ENCODE measurements at places on chromosomes 6 and 20.

DNA sequence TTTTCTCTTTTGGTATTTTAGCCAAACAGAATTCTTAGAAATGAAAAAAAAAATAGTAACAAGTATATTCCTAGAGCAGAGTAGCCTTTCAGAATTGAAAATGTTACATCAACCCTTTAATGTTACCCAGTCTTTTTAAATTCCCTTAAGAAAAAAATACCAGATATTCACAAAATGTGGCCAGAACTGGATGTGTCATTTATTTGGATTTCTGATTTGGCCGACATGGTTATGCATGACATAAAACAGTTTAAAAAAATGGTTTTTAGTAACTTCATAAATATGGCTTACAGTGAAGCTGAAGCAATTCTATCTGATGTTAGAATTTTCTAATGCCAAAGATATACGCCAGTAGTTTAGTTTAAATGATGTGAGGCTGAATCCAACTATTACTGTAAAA, 112.0 kb downstream of the ATXN1 start:
- DNase-seq: no peak

DNA sequence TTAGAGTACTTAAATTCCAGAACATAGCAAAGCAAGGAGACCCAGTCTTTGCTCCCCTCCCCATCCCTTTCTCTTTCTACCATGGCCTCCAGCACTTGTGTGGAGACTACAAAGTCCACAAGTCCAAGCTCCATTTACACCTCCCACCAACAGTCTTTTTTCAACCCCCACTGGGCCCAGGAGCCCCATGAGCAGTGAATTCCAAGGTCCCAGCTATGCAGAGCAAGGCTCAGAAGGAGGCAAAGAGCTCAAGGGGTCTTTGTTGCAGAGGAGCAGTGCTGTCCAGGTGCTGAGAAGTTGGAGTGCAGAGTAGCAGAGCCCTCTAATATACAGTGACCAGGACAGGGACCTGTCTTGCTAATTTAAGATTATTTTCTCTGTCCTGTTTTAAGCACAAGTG, 9.0 kb downstream of the PAK5 start:
- DNase-seq: no peak

- DNase-seq: no peak
Measured at GRCh38 chr6:99560668-99561067, 7.8 kb downstream of the CCNC start.

- no peak for DNase-seq
Measured at GRCh38 chr20:49252556-49253350, 25.1 kb downstream of the ZNFX1 start.

- DNase-seq: no peak
Measured at GRCh38 chr6:149567194-149567586, 1.0 kb downstream of the GINM1 start.

DNA sequence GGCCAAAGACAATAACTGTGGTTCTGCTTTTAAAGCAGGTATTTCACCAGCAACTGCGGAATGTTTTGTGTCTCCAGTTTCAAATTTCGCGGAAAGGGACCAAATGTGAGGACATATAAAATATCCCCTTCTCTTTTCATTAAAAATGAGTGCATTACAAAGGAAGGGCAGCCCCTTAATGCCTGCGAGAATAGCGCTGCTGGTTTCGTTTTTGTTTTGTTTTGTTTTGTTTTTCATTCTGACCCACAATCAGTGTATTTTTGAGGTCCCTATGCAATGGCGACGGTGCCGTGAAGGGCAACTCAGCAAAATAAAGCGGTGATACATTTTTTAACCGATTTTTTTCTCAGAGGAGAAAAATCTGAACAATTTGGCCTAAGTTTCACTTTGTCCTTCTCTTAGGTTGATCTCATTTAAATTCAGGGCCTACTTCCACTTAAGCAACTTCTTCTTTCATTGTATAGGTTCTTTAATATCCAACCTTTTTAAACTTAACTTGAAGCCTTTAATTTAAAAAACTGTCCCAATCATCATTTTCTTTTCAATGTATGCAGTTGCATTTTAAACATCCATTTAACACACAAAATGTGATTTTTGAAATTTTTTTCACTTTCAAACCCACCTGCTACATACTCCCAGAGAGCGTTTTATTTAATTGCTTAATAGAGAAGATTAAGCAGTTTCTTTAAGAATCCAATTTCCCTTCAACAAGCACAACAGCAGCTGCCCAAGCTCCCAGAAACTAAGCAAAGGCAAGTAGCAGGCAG, 2.9 kb upstream of the HIVEP2 start:
- no peak for DNase-seq

GRCh38 chr20:59942245-59942644, 2.1 kb downstream of the FAM217B start:
- DNase-seq: no peak

DNA sequence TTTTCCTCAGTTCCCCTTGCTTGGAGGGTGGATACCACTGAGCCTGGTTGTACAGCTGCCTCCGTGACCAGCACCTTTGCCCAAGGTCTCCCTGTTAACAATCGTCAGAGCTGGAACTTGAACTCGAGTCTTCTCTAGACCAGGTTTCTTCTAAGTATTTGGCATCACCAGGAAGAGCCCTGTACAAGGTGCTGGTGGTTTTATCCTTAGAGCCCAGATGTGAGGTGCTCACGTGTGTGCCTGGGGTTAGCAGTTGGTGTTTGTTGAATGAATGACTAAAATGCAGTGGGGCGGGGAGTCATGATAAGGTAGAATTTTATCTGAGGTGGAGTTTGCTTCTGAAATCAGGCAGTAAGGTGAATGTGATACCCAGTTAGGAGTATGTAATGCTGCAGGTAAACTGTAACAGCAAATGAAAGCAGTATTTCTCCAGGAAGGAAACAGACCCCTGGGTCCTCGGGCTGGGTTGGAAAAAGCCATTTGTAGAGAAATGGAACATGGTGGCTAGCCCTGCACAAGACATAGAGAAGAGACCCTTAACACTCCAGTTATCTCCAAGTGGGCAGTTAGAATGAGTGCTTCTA, 3.1 kb downstream of the DNAJC5 start:
- DNase-seq: no peak

DNA sequence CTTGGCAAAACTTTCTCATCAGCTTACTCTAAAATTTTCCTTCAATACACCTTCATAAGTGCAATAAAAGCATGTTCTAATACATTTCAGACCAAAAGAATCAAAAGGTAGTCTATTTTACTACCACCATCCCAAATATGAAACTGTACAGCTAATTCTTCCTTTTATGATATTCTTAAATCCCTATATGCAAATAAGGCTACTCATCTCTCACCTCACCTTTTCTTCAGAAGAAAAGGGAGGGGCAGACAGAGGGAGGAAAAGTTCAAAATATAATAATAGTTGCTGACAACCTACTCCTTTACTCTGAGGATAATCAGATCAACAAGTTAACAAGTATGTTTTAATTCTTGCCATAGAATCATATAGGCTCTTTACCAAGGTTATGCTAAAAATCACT, 7.4 kb downstream of the C6orf120 start:
- DNase-seq: no peak

GRCh38 chr6:116314218-116314617, 34.5 kb upstream of the TSPYL1 start:
- no peak for DNase-seq

- DNase-seq: no peak
Measured at GRCh38 chr6:50842861-50843384, 24.3 kb downstream of the TFAP2B start.

DNA sequence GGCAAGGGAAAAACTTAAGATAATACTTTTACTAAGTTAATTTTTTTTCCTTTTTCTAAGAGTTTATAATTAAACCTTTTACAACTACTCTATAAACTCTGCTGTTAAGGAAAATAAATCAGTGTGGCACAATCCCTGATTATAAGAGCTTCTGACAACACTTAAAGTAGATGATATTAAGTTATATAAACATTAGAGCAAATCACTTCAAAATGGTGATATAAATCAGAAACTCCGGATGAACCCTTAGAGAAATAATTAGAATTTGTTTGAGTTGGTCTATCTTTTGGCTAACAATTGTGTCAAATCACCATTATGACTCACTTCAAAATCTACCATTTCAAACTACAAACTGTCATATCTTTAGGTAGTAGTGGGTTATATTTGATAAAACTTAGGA, 104.9 kb downstream of the ARHGAP18 start:
- no peak for DNase-seq

- no peak for DNase-seq
Measured at GRCh38 chr20:5945963-5946362, 4.4 kb downstream of the TRMT6 start.

DNA sequence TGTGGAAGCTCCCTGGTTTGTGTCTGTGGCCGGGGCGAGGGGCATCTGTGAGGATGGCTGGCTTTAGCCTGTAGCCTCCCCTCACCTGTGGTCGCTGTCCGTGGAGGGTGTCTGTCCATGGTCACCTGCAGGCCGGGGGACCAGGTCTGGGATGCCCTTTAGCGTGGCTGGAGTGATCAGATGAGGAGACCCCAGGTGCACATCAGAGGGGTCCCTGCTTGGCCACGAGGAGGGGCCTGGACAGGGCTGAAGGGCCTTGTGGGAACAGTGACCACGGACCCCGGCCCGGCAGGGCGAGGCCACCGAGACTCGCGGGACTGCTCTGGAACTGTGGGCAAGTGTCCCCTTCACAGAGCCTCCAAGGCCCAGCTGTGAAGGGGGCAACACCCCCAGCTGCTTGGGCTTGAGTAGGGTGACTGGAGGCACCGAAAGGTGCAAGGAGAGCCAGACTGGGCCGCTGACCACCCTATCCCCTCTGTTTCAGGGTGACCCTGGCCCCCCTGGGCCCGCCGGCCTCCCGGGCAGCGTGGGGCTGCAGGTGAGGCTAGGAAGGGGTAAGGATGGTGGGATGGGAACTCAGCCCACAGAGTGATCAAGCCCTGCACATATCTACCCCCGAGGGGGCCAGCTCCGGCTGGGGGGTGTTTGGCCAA, 8.6 kb downstream of the COL9A3 start:
- DNase-seq: no peak
